ENCODE measurements at places on chromosomes 3 and 15.

GRCh38 chr3:43473737-43474136, 148.1 kb downstream of the ANO10 start:
- DNase-seq = no peak

DNA sequence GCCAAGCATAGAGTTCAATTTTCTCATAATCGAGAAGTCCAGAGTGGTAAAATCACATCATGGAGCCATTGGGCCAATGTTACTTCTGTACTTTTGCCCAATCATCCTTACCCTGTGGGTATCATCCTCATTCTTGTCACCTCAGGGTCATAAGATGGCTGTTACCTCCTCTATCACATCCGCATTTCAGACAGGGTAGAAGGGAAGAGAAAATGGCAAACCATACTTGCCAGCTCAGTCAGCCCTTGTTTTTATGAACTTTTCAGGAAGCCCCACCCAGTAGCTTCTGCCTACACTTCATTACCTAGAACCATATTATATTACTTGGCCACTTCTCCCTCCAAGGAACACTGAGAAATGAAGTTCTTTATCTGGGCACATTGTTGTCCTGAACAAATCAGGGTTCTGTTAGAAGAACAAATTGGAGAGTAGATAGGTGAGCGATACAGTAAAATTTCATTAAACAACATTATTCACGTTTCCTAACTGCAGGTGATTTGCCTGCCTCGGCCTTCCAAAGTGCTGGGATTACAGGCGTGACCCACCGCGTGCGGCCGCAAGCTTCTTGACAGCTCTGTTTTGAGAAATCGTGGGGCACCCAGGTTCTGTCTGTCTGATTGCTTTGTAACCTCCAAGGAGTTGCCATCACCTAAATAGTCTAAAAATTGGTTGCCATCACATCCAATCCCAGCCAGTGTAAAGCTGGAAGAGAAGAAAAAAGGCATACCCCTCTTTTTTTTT, 34.5 kb upstream of the RPN1 start:
- no peak for DNase-seq

GRCh38 chr3:256501-256900, 59.9 kb downstream of the CHL1 start:
- no peak for DNase-seq

GRCh38 chr3:66075281-66075680, 36.6 kb upstream of the MAGI1 start:
- DNase-seq = no peak

DNA sequence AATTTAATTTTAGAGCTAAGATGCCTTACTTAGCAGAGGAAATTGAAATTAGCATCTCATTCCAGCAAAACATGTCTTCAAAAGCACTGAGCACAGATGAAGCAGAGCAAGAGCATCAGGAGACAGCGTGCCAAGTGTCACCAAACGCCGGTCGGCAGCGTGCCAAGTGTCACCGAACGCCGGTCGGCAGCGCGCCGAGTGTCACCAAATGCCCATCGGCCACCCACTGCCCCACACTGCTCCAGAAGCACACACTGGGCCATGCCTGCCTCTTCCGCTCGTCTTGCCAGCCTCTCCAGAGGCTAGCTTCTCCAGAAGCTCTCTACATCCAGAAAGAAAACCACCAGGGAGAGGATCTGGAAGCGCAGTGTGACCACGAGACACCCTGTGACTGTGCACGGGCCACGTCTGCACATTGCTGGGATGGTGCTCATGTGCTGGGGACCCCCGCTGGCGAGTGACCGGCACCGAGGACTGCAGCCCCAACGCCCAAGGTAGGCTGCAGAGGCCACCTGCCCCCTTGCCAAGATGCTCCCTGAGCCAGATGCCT, 37.8 kb downstream of the CYFIP1 start:
- DNase-seq = no peak

GRCh38 chr3:44993471-44994205, 17.6 kb downstream of the EXOSC7 start:
- DNase-seq = no peak

DNA sequence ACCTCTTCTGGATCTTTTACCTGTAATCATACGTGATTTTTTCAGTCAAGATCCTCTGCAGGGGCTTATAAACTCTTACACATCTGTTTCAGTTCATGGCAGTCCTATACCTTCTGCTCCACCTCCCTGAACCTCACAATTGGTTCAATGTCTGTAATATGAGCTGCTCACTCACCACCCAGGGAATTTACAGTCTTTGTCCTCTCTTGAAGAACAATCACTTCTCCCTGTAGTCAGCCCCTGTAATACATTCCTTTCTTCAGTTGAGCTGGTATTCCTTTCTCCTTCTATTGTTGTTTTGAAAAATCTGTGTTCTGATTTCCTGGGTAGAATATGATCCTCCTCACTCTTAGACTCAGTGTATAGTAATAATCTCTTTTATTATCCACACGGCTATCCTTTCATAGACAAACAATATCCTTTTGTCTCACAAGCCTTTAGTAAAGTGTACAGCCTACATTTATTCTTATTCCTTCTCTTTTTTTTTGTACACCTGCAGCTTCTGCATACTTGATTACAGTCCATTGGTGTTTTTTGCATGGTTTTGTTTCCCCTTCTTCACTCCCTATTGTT, 101.8 kb downstream of the NECTIN3 start:
- no peak for DNase-seq

GRCh38 chr15:77002954-77003912, 8.3 kb downstream of the PSTPIP1 start:
- peak; percentile 60 for DNase-seq

DNA sequence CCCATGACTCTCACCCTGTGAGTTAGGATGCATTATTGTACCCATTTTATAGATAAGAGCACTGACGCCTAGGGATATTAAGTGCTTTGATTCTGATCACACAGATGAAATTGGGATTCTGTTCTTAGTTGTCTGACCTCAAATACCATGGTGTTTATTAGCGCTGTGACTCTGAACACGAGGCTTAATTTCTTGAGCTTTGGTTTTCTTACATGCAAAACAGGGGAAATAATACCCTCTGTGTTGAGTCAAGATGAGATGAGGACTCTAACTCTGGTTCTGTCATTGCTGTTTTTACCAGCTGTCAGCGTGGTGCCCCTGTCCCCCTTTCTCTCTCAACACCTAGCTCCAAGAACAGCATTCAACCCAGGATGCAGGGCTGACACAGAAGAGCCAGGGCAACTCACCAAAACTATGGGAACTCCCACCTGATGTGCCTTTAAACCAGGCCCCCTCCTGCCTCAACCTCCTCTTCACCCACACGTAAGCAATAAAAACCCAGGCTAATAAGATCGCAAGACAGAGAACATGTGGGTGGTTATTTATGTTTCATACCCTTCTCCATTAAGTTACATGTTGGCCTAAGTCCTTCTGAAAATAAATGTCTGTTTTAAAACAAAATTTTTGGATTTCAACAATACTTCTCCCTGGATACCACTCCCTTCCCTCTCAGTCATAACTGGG, 100.1 kb upstream of the SPATA12 start:
- DNase-seq = no peak

DNA sequence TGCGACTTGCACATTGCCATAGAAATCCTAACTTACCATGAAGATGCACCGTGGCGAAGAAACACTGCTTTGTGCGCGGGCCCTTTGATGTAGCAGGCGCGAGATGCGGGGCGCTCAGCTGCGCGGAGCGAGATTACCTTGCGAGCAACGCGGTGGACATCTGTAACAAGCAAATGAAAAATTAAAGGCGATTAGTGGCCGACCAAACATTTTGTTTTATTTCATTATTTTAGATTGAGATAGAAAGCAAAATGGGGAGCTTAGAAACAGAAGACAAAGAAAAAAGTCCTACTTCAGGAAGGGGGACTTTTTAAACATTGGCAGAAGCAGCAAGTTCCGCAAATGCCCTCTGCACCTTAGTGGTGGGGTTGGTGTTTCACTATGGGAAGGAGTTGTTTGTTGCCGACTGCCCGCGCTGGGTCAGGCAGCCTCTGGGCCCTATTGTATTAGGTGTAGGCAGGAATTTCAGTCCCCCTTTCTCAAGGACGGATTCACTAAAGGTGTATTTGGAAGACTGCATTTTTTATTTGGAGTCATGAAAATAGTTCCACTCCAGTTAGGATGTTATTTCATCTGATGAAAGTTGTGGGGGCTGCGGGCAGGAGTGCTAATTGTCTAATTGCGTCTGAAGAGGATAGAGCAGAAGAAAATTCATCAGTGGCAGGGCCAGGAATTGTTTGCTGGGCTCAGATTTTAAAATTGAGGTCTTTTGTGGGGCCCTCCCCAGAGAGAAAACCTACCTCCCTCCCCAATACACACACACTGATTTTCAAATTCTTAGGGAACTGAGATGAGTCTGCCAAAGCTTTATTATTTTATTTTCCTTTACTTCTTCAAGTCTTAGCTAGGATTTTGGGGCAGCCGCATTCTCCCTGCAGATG, 17.4 kb downstream of the ZIC4 start:
- DNase-seq = no peak

GRCh38 chr3:18134386-18135059, 290.6 kb downstream of the SATB1 start:
- no peak for DNase-seq

- DNase-seq = no peak
Measured at GRCh38 chr15:72445426-72445825, 28.7 kb upstream of the ARIH1 start.

GRCh38 chr3:13728487-13728886, 151.4 kb downstream of the WNT7A start:
- no peak for DNase-seq

DNA sequence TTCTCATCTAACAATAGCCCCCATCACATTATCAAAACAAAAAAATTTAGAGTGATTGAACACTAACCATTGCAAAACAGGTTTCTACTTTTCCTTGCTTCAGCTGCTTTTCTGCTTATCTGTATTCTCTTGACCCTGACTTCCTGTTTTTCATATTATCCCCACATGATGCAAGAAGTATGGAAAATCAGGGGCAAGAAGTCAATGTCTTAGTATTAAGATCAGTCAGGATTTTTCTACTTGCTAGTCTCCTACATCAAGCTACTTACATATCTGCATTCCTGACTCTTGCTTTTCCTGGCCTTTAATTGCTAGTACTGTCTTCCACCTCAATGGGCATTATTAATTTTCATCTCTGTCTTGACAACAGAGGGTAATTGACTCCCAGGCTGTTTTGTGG, 300.2 kb downstream of the OTOL1 start:
- no peak for DNase-seq

GRCh38 chr3:64331605-64332004, 106.3 kb upstream of the PRICKLE2 start:
- DNase-seq = no peak

- peak; percentile 38 for DNase-seq
Measured at GRCh38 chr15:40282869-40283614, at the start of gene ANKRD63. ANKRD63 (minus strand) TSS chr15:40283064; CDS start chr15:40282586, 478 bp downstream.

DNA sequence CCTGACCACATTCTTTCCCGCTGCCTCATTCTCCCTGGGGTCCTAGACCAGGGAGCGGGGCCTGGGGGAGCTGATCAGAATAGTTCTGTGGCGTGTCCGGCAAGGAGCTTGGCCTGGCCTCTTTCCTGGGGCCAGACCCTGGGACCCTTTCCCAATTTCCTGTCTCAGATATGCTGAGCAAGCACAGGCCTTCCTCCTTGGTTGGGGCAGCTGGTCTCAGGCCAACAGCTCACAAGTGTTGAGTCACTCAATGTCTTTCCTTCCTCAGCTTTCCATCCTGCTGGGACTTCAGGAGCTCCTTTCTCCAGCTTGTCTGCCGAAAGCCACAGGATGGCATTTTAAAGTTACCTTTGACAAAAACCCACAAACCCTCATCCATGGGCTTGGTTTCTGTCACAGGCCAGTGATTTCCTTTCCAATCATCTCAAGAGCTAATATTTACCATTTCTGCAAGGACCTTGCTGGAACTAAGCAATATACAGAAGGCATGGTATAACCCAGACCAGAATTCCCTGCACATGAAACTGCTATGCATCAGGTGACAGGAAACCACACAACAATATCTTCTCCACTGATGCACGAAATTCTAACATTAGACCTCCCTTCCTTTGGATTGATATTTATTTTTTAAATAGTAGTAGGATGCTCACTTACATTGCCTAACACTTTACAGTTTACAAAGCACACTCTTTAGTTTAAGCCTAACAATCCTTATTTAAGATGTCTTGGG, 19.5 kb upstream of the TIMP4 start:
- no peak for DNase-seq

DNA sequence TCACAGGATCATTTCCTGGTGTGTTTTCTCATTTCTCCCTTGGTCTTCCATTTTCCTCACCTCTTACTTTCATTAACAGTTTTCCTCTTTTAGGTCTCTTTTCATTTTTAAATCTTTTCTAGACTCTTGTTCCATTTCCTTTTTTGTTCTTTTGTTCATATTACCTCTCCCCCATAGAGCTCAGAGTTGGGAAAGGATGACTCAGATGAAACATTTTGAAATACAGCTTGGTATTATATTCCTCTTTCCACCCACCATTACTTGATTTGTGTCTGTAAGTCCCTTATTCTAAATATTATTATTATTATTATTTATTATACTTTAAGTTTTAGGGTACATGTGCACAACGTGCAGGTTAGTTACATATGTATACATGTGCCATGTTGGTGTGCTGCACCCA, 153.1 kb downstream of the VGLL3 start:
- no peak for DNase-seq

- DNase-seq = no peak
Measured at GRCh38 chr3:31187380-31187779, 292.9 kb upstream of the GADL1 start.

- no peak for DNase-seq
Measured at GRCh38 chr3:29554566-29554965, 273.7 kb downstream of the RBMS3 start.

- no peak for DNase-seq
Measured at GRCh38 chr3:77931255-77932009, 891.5 kb downstream of the ROBO2 start.

DNA sequence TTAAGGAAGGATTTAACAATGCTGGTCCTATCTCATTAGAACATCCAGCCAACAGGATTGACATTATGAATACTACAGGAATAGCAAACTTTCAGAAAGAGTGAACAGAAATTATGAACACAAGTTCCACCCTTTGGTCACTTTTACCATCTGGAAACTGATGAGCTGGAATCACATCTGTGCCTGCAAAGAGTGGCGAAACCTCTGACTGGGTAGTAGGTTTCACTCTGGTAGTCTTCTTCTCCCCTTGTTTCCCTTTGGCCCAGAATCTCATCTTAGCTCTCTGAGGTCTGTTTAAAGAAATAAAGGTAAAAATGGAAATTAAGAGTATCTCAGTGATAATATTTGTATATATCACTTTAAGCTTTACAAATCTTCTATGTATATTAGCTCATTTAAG, 73.1 kb downstream of the NR2E3 start:
- no peak for DNase-seq

- no peak for DNase-seq
Measured at GRCh38 chr15:61146931-61147230, 82.2 kb downstream of the RORA start.

Measured in activated CD4-positive, alpha-beta T cell treated with anti-CD3 and anti-CD28 coated beads, Interleukin-2, amount 50 U/mL, for 1 hour (primary cell).